Chondrocyte (in vitro differentiated cells): ENCODE measurements at places on chromosomes 12 and 14.

GRCh38 chr14:52175982-52176502 is 91.5 kb upstream of the PTGDR start:
- H3K4me1 ChIP-seq = no peaks in the 10 kb centered on the region
- no peak overlapping the region for H3K27ac ChIP-seq
- H3K27me3 ChIP-seq = peaks cover 8% of the 10 kb centered on the region
- DNase-seq = no peak
- H3K36me3 ChIP-seq = peaks cover 5% of the 10 kb centered on the region

GRCh38 chr12:50056639-50056976 is 788 bp upstream of the ASIC1 start:
- peaks cover 14% of the 10 kb centered on the region for H3K4me1 ChIP-seq
- peak; percentile 32 for DNase-seq
- no peak overlapping the region for H3K27ac ChIP-seq
- peaks cover 1% of the 10 kb centered on the region for H3K36me3 ChIP-seq
- peak overlapping the region; percentile 86 for H3K4me3 ChIP-seq

DNA sequence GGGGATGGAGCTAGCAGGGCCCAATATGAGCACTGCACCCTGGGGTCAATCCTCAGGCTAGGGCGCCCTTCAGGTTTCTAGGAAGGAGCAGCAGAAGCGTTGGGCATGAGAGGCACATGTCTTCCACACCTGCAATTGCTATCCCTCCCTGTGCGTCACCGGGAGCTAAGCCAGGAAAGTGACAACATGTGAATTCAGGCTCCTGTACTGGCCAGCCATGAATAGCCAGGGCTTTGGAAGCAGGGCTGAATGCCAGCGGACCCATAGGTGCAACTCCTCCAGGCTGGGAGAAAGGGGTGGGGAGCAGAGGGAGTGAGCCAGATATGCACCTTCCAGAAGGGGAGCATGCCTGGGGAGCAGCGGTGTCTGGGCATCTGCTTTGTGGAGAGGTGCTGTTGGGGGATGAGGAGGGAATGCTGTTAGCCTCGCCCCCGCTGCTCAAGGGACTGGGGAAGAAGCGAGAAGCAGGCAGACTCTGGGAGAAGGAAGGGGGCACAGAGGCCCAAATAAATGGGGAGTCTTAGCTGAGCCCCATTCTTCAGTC is 6.1 kb downstream of the HOXC5 start:
- no peak overlapping the region for H3K27ac ChIP-seq
- DNase-seq = no peak
- peaks cover 3% of the 10 kb centered on the region for H3K4me1 ChIP-seq

GRCh38 chr14:35243956-35244355 is 48.2 kb upstream of the PSMA6 start:
- no peak for DNase-seq
- peaks cover 15% of the 10 kb centered on the region for H3K4me1 ChIP-seq
- H3K4me3 ChIP-seq = no peak overlapping the region
- no peaks in the 10 kb centered on the region for H3K27me3 ChIP-seq
- H3K36me3 ChIP-seq = peaks cover 5% of the 10 kb centered on the region

- no peaks in the 10 kb centered on the region for H3K36me3 ChIP-seq
- H3K4me3 ChIP-seq = peak overlapping the region; percentile 82
- DNase-seq = no peak
- no peaks in the 10 kb centered on the region for H3K27me3 ChIP-seq
- peak overlapping the region; percentile 86 for H3K27ac ChIP-seq
Observed at GRCh38 chr14:105315211-105315721, 718 bp downstream of the PACS2 start.

GRCh38 chr12:3515506-3515905 is 24.5 kb downstream of the PRMT8 start:
- no peak for DNase-seq
- no peak overlapping the region for H3K27ac ChIP-seq
- no peak overlapping the region for H3K4me3 ChIP-seq
- no peaks in the 10 kb centered on the region for H3K36me3 ChIP-seq

- DNase-seq = no peak
- H3K4me1 ChIP-seq = peaks cover 7% of the 10 kb centered on the region
- no peaks in the 10 kb centered on the region for H3K36me3 ChIP-seq
- no peak overlapping the region for H3K4me3 ChIP-seq
- no peaks in the 10 kb centered on the region for H3K27me3 ChIP-seq
Observed at GRCh38 chr12:102549691-102550090, 69.3 kb upstream of the IGF1 start.

DNA sequence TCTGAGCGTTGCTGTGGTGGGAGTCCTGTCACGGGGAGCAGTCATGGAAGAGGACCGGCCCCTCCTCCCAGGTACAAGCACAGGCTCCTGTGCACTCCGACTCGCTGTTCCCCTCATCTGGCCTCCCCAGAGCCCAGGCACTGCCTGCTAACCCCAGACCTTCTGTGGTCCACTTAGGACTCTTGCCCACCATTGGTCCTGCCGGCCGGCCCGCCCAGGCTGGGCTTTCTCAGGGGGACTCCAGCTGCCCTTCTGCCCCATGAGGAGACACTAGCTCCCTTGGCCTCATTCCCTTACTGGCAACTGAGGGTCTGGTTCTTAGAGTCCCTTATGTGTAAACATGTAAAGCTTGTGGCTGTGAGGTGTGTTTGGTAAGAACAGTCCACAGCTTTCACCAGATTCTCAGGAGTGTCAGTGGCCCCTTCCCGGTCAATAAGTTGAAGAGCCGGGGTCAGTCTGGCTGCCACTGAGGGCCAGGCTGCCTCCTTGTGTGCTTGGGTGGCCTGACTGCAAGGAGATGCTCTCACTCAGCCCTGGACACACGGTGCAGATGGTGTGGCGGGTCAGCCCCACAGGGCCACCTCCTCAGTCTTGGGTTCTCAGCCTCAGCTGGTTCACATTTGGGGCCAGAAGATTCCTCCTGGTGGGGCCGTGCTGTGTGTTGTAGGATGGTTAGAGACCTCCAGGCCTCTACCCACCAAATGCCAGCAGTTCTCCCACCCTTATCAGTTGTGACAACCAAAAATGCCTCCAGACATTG is 43.6 kb downstream of the DDX51 start:
- H3K36me3 ChIP-seq = peaks cover 22% of the 10 kb centered on the region
- H3K27ac ChIP-seq = no peak overlapping the region
- H3K4me1 ChIP-seq = no peaks in the 10 kb centered on the region
- no peaks in the 10 kb centered on the region for H3K27me3 ChIP-seq
- H3K4me3 ChIP-seq = no peak overlapping the region

DNA sequence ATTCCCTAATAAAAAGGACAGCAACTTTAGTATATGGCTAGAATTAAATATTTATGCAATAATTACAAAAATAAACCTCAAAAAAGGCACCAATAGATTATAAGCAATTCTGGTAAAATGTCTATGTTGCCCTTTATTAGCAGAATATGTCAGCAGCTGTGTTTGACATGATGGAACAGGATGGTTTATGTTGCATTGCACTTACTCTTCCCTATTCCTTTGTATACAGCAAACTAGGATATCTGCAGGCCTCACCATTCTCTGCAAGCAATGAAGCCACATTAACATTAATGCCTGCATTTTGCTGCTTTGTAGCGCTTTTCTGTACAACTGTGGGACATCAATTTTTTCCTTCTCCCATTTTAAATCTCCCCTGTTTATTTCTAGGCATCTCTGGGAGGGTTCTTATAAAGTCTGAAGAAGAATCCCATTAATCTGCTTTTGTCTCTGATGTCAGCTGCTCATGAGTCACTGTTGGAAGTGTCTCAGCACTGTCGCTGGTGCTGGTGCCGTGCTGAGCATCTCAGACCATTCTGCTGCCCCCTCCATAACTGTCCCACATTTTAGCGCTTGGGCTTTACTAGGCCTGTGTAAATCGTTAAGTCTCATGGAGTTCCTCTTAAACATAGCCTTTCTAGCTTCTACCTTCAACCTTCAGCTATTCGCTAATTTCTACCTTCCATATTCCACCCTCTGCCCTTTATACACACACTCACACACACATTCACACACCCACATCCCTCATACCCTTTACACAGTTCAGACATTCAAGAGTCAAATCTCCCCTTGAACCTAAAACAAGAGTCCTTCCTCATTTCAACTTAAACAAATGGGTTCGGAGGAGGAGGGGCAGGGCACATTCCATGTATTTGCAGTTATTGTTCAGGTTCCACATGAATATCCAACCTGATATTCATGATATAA is 64.4 kb upstream of the TRHDE start:
- H3K27ac ChIP-seq = no peak overlapping the region
- no peaks in the 10 kb centered on the region for H3K27me3 ChIP-seq
- no peak for DNase-seq
- H3K4me3 ChIP-seq = no peak overlapping the region
- no peaks in the 10 kb centered on the region for H3K4me1 ChIP-seq
